ENCODE measurements at places on chromosomes 7 and 10.

GRCh38 chr10:101829561-101830315, 11.5 kb upstream of the OGA start:
- DNase-seq = peak; percentile 75

- no peak for DNase-seq
These were observed 662 bp downstream of the POLR3A start for GRCh38 chr10:78028438-78029268.

- no peak for DNase-seq
These were observed 4.6 kb downstream of the HMX3 start for GRCh38 chr10:123140164-123140982.

GRCh38 chr10:74947781-74948401, 121.5 kb downstream of the KAT6B start:
- DNase-seq = no peak

DNA sequence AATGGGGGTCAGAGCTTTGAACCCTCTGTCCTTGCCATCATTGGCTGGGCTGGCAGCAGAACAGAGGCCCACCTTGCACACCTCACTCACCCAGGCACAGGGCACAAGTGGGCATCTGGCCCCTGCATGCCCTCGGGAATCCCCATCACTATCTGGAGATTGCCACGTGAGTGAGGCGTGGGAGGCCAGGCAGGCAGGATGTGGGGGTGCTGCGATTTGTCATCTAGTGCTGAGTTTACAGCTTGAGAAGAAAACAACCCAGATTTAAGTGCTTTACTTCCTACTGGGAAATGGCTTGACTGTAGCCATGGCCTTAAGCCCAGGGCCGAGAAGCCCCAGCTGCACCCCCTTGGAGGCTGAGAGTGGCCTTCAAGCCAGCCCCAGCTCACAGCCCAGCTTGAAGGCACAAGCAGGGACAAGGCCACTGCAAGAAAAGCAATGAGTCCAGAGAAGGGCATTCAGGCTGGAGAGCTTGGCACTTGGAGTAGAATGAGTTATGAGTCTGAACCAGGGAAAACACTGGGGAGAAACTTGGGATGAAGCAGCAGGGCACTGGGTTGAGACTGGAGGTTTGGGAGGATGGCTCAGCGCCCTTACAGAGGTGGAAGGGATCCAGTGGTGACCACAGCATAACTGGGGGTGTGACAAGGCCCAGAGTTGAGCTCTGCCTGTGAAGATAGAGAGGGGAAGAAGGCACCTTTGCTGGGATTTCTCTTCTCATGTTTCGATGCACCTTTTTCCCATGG, 123.0 kb downstream of the CXCL12 start:
- no peak for DNase-seq

DNA sequence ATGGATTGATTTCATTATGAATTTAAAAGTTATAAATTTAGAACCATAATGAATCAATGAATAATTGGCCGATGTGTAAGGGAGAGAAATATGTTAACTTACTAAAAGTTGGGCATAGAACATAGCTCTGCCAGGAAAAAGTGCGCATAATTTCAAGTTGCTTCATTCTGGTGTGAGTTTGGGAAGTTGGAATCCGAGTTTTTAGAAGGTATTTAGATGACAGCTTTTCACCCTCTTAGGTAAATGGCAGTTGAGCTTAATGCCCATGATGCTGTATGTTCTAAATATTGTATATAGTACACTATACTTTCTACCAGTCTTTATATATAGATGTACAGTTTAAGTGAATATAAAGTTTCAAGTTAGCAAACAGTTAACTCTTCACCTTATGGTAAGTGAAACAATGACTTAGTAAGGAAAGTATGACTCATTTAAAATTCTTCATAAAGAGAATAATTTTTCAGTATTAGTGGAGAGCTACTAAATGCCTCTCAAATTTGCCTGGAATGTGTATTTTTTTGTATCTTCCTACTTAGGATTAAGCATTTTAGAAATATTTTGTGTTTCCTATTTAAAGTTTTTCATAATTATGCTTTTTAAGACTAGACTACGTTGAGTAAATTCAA, 1.6 kb downstream of the C1GALT1 start:
- no peak for DNase-seq

DNA sequence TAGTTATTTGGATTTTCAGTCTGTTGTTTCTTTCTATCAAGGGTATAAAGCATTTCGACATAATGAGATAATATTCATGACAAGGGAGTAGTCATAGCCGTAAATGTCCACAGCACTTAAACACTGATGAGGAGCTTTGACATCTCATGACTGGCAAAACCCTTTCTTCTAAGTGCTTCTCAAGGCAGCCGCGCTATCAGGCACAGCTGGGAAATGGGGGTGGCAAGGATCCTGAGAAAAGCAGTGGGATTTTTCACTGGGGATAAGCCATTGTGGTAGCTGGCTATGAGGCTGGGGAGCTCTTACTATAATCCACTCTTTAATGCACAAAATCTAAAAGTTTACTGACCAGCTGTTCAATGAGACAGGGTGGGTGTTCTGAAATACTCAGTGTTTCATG, 493.2 kb upstream of the KLF6 start:
- no peak for DNase-seq

DNA sequence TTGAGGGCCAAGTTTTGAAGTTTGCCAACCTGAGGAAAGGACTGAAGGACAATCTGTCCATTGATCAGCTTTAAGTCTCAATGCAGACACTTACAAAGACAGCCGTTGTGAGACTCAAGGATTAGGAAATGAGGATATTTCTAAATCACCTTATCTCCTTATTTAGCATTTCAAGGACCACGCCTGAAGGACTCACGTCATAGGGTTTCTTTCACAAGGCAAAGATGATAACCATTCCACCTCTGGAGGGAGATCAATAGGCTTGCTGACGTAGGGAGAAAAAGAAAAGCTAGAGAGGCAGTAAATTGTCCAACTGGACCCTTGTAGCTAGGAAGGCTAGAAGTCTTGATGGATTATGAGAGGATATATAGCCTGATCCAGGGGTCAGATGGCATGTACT, 3.3 kb upstream of the ASB4 start:
- no peak for DNase-seq

- DNase-seq = no peak
These were observed 54.5 kb downstream of the LRRN3 start for GRCh38 chr7:111145472-111145871.

DNA sequence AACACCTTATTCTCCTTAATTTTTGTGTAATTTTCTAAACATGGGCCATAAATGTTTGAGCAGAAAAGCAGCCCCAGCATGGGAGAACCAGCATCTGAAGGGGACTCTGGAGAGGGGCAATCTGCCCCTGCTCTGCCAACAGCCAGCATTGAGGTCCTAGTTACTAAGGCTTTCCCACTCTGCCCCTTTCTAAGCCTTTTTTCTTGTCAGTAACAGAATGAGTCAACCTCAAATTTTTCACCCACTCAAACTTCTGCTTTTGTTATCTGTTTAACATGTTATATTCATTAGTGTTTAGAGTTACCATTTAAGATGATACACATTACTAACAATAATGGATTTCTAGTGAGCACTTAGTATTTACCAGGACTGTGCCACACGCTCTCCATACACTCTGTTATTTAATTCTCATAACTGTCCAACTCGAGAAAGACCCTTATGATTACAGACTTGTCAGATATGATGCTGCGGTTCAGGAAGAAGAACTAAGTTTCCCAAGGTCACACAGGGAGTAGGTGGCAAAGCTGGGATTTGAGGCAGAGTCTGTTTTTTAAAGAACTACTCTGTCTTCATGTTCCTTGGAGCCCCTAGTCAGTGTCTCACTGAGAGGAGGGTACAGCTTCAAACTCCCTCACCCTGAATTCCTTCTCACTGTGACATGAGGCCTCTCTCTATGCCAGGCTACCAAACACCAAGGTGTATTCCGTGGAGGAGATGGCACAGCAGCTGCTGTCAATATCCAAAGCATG, 19.9 kb upstream of the GPAM start:
- no peak for DNase-seq

DNA sequence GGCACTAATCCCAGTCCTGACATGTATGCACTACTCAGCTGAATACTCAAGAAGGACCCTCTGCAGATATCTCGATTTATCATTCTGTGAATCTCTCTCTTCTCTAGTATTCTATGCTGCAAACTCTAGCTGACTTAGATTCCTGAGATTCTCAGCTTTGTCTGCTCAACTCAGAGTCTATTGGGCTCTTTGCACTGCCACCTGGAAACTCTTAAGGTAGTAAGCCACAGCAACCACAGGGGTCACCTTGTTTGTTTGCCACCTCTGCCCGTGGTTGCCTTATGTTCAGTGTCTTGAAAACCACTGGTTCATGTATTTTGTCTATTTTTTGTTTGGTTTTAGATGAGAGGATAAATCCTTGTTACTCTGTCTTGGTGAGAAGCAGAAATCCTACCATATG, 72.9 kb downstream of the SP8 start:
- no peak for DNase-seq

- no peak for DNase-seq
These were observed 317.3 kb downstream of the TCERG1L start for GRCh38 chr10:130994191-130994590.

DNA sequence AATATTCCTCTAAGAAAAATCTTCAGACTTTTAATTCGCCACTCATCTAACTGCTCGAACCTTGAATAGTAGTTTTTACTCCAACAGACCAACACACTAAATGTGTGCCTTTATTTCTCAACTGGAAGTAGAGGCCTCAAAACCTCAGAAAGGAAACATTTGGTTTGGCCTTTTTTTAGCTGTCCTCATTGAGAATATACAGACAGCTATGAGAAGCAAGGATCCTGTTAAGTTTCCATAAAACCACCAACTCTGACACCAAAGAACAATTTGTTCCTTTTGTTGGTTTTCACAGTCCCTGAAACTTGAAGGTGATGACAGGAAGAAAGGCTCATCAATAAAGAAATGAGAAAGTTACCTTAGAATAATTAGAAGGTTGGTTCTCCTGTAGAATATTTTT, 199.2 kb upstream of the MEOX2 start:
- DNase-seq = no peak

DNA sequence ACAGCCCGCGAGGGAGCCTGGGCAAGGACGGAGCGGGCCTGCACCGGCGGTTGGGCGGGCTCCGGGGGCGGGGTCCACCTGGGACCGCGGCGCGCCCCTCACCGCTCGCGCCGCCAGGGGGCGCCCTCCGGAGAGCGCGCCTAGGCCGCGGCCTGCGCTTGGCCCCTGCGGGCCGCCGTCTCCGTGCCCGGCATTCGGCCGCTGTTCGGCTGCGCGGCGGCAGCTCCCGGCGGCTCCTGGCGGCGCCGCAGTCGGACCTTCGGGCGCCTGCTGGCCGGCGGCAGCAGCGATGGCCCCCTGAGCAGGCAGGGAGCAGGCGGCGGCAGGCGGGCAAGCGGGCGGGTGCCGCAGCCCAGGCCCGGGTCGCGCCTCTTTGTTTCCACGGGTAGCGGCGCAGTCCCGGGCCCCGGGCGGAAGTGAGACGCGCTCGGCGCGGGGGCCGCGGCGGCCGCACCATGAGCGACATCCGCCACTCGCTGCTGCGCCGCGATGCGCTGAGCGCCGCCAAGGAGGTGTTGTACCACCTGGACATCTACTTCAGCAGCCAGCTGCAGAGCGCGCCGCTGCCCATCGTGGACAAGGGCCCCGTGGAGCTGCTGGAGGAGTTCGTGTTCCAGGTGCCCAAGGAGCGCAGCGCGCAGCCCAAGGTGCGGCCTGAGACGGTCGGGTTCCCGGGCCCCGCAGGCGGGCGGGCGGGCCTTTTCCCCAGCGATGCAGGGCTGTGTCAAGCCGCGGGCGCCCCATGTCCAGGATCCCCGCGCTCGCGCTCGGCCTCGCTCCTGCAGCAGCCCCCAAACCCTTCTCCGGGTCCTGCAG, at the start of gene INTS15:
TSS of gene INTS15 (plus strand) at position 193 of the 816 bp plus-strand sequence. CDS start at position 456, 263 bp downstream.
- peak; percentile 89 for DNase-seq

DNA sequence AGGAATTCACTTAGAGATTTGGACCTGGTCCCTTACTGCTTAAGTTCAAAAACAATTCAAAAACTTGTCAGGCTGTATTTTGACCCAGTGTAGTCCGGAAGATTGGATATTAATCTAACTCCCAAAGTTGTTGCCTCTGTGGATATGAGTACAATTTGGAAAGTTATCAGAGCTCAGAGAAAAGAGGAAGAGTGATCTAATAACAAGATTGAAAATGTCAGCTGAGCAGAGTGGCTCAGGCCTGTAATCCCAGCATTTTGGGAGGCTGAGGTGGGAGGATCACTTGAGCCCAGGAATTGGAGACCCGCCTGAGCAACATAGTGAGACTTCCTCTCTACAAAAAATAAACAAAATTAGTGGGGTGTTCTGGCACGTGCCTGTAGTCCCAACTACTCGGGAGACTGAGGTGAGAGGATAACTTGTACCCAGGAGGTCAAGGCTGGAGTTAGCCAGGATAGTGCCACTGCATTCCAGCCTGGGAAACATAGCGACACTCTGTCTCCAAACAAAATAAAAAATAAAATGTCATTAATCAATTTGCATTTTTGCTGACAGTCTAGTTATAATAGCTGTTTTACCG, 3.2 kb upstream of the ASCC1 start:
- no peak for DNase-seq

- DNase-seq = peak; percentile 31
These were observed 110.7 kb downstream of the RALA start for GRCh38 chr7:39733881-39734632.

DNA sequence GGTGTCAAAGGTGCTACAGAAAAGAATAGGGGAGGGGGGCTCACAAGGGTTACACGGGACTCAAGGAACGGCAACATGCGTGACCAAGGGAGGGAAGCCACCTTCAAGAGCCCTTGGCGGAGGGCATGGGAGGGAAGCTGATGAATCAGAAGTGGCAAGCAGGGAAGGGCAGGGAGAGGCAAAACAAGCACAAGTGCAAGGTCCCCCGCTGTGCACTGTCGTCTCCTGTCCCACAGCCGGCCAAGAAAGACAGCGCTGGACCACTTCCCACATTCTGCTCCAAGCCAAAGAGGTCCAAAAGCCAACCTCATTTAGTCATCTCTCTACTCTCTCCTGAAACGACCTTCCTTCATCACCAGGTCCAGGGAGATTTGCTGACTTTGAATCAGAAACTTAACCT, 102.7 kb downstream of the CALN1 start:
- no peak for DNase-seq

- DNase-seq = no peak
These were observed at the start of gene JAKMIP3 for GRCh38 chr10:132065491-132066105. JAKMIP3 (plus strand) TSS chr10:132065946; CDS start chr10:132104809, 38,863 bp downstream.

DNA sequence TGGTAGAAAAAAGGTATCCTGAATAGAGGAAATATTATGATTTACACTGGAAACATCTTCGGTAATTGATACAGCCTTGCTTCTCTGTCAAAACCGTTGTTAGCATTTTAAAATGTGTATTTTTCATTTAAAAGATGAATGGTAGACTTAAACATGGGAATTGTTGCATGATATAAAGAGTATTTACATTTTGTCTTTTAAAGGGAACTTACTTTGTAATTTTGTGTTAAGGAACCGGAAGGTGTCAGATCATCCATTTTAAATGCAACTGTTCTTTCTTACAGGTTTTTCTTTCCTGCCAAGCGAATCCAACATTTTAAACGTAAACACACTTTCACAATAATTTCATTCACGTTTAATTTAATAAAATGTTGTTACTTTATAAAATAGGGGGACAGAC, 1.8 kb upstream of the IGF2BP3 start:
- no peak for DNase-seq
